ENCODE measurements at places on chromosomes 5 and 9. TPM values are rescaled to one million over a fixed set of nuclear protein-coding genes. Genes with fewer than 3 reads are reported as not detected.

Gene SARDH
- total RNA-seq, result 2.7 TPM

Gene LECT2
- not detected for total RNA-seq

Gene YIPF5
- 164 TPM for total RNA-seq

Gene FBP2
- total RNA-seq, result not detected

Gene TBC1D9B
- 58.8 TPM for total RNA-seq

Gene RNF183
- total RNA-seq, result not detected

Gene GMCL2
- not detected for total RNA-seq

Gene RANBP17
- 11.6 TPM for total RNA-seq

Gene IFNB1
- not detected for total RNA-seq

Gene PCDHA11
- 0.26 TPM for total RNA-seq

Gene UGT3A1
- not detected for total RNA-seq

Gene CDH9
- not detected for total RNA-seq

Gene BTNL8
- total RNA-seq, result not detected

Gene PRDM9
- not detected for total RNA-seq

Gene TAF11L5
- not detected for total RNA-seq

Gene IFNK
- total RNA-seq, result not detected

DNA sequence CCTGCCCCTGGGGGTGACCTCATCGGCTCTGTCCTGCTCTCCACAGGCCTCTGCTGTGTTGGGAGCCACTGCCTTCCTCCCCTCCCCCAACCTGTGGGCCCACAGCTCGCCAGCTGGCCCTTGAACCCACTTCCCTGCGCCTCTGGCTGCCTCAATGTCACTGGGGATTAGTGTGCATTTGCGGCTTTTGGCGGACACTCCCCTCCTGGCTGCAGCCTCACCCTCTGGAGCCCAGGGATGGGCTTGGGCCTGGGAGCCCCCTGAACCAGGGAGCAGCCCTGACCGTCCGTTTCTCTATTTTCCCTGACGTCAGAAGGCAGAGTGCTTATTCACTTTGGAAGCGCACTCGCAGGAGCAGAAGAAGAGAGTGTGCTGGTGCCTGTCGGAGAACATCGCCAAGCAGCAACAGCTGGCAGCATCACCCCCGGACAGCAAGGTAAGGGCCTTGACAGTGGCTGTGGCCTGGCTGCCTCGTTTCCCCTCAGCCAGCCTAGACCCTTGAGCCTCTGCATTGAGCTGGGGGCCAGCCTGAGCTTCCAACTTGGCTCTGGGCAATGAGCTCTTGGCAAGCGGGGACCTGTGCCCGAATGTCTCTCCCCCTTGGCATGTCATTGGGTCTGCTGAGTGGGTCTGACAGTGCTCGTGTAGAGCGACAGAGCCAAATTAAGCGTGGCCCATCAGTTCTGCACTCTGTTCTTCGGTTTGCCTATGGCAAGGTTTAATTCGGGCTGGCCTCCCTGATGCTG is 73.1 kb downstream of the RGS3 start:
- H3K36me3 ChIP-seq, result no peaks in the 10 kb centered on the region
- H3K4me1 ChIP-seq, result no peaks in the 10 kb centered on the region
- no peak overlapping the region for H3K27ac ChIP-seq
- no peaks in the 10 kb centered on the region for H3K27me3 ChIP-seq

GRCh38 chr5:33275391-33275790 is 165.4 kb upstream of the TARS1 start:
- no peak overlapping the region for H3K4me3 ChIP-seq
- no peaks in the 10 kb centered on the region for H3K36me3 ChIP-seq
- H3K27me3 ChIP-seq, result no peaks in the 10 kb centered on the region
- no peak overlapping the region for H3K27ac ChIP-seq

DNA sequence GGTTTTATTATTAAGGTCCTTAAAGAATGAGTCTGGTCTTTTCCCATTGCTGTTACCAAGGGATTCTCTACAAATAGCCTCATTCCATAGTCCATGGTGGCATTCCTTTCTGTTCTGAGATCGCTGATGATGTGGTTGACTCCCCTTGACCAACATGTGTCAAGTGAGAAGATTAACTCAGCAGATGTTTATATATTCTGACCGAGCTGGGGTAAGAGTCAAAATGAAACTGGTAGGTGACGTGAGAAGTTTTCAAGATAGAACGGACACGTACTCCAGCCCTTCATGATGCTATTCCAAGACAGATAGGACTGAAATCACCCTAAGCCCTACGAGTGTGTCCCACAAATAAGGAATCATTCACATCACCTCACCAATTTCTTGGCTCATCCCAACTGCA is 155.5 kb upstream of the WWC1 start:
- DNase-seq, result no peak
- H3K27me3 ChIP-seq, result no peaks in the 10 kb centered on the region
- H3K4me3 ChIP-seq, result no peak overlapping the region
- no peak overlapping the region for H3K27ac ChIP-seq
- no peaks in the 10 kb centered on the region for H3K4me1 ChIP-seq

GRCh38 chr9:121298689-121299466 is 30.9 kb downstream of the GSN start:
- peak; percentile 62 for DNase-seq
- H3K27me3 ChIP-seq, result no peaks in the 10 kb centered on the region
- peaks cover 62% of the 10 kb centered on the region for H3K4me1 ChIP-seq
- H3K4me3 ChIP-seq, result peak overlapping the region; percentile 58

DNA sequence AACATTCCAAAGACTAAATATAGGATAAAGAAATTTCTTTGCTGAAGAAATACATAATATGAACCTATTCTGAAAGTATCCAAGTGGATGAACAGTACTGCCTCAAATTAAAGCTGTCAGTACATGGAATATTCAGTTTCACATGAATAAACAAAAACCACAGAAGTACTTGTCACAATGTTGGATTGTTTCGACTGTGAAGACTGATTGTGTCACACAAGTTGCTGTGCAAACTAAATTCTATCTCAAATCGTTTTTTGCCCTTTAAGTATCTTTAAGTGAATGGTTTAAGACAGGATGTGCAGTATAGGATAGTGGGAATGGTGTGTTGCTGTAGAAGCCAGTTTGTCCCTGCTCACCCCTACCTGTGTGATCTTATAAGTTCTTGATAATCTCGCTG is 137.4 kb upstream of the OTULINL start:
- no peak for DNase-seq
- no peak overlapping the region for H3K4me3 ChIP-seq
- no peak overlapping the region for H3K27ac ChIP-seq
- no peaks in the 10 kb centered on the region for H3K27me3 ChIP-seq

- H3K36me3 ChIP-seq, result no peaks in the 10 kb centered on the region
- no peak for DNase-seq
- no peaks in the 10 kb centered on the region for H3K27me3 ChIP-seq
- no peak overlapping the region for H3K4me3 ChIP-seq
- H3K27ac ChIP-seq, result no peak overlapping the region
Observed at GRCh38 chr9:133248726-133249295, 26.2 kb downstream of the ABO start.

DNA sequence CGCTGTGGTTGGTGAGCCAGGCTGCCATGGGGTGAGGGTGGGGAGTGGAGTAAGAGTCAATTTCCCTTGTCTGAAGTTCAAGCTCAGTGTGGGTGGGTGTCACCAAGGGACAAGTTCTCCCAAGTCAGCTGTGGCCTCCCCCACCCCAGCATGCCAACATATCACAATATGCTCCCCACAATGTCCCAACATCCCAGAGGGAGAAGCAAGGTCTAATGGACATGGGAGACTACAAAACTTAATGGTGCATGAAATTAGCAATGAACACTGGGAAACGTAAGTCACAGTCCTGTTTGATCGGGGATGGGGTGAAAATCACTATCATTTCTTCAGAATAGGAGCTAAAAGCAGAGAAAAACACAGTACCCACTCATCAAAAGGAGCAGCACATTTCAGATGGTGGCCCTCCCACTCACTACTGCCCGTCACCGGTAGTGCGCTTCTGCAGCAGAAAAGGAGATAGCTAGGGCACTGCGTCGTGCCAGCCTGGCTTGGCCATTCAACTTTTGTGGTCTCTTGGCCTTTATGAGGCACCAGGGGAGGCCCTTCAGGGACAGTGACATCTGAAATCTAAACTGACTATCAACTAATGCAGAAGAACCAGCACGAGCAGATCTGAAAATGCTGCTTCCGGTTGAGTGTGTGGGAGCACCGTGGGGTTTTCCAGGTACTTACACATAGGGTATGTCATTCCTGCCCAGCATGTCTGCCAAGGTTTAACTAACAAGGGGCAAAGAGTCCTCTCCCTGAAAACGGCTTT is 20.5 kb upstream of the NDFIP1 start:
- H3K27me3 ChIP-seq, result no peaks in the 10 kb centered on the region
- H3K4me1 ChIP-seq, result no peaks in the 10 kb centered on the region
- no peak overlapping the region for H3K27ac ChIP-seq
- no peak overlapping the region for H3K4me3 ChIP-seq

- no peak for DNase-seq
- H3K4me3 ChIP-seq, result no peak overlapping the region
- H3K27me3 ChIP-seq, result no peaks in the 10 kb centered on the region
- H3K36me3 ChIP-seq, result no peaks in the 10 kb centered on the region
Observed at GRCh38 chr5:85893996-85894395, 723.7 kb upstream of the COX7C start.

GRCh38 chr5:79809743-79810142 is 120.1 kb downstream of the CMYA5 start:
- no peak for DNase-seq
- H3K36me3 ChIP-seq, result no peaks in the 10 kb centered on the region
- no peaks in the 10 kb centered on the region for H3K27me3 ChIP-seq
- H3K4me1 ChIP-seq, result no peaks in the 10 kb centered on the region
- no peak overlapping the region for H3K4me3 ChIP-seq
- no peak overlapping the region for H3K27ac ChIP-seq

- H3K27me3 ChIP-seq, result no peaks in the 10 kb centered on the region
- H3K4me3 ChIP-seq, result no peak overlapping the region
- no peak for DNase-seq
Observed at GRCh38 chr5:83972909-83973308, 252.3 kb upstream of the HAPLN1 start.

DNA sequence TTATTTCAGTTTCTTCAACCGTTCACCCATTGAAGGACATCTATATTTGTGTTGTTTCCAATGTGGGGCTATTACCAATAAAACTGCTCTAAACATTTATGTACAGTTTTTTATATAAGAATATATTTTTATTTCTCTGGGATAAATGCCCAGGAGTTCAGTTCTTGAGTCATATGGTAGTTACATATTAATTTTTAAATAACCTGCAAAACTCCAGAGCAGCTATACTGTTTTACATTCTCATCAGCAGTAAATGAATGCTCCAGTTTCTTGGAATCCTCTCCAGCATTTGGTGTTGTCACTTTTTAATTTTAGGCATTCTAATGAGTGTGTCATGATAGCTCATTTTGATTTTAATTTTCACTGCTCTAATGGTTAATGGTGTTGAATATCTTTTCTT is 36.2 kb downstream of the CDK7 start:
- DNase-seq, result no peak
- H3K27me3 ChIP-seq, result no peaks in the 10 kb centered on the region
- no peaks in the 10 kb centered on the region for H3K36me3 ChIP-seq
- no peak overlapping the region for H3K4me3 ChIP-seq

GRCh38 chr9:71515107-71515506 is 253.2 kb downstream of the CEMIP2 start:
- H3K27ac ChIP-seq, result no peak overlapping the region
- H3K27me3 ChIP-seq, result no peaks in the 10 kb centered on the region
- H3K4me3 ChIP-seq, result no peak overlapping the region
- H3K4me1 ChIP-seq, result no peaks in the 10 kb centered on the region
- no peaks in the 10 kb centered on the region for H3K36me3 ChIP-seq

GRCh38 chr5:171773106-171773505 is 12.5 kb upstream of the SMIM23 start:
- no peaks in the 10 kb centered on the region for H3K36me3 ChIP-seq
- H3K4me1 ChIP-seq, result no peaks in the 10 kb centered on the region
- DNase-seq, result no peak
- no peak overlapping the region for H3K4me3 ChIP-seq

- no peak overlapping the region for H3K4me3 ChIP-seq
- DNase-seq, result no peak
- H3K36me3 ChIP-seq, result no peaks in the 10 kb centered on the region
Observed at GRCh38 chr9:123482295-123482968, 126.4 kb downstream of the CRB2 start.

GRCh38 chr5:113240951-113241726 is 193.7 kb downstream of the TSSK1B start:
- H3K27ac ChIP-seq, result no peak overlapping the region
- no peaks in the 10 kb centered on the region for H3K36me3 ChIP-seq
- H3K4me3 ChIP-seq, result no peak overlapping the region
- H3K4me1 ChIP-seq, result no peaks in the 10 kb centered on the region
- no peaks in the 10 kb centered on the region for H3K27me3 ChIP-seq
- no peak for DNase-seq

- H3K4me1 ChIP-seq, result no peaks in the 10 kb centered on the region
- no peak for DNase-seq
- no peaks in the 10 kb centered on the region for H3K36me3 ChIP-seq
- no peak overlapping the region for H3K4me3 ChIP-seq
- no peak overlapping the region for H3K27ac ChIP-seq
Observed at GRCh38 chr9:11868795-11869194, 824.4 kb upstream of the TYRP1 start.

DNA sequence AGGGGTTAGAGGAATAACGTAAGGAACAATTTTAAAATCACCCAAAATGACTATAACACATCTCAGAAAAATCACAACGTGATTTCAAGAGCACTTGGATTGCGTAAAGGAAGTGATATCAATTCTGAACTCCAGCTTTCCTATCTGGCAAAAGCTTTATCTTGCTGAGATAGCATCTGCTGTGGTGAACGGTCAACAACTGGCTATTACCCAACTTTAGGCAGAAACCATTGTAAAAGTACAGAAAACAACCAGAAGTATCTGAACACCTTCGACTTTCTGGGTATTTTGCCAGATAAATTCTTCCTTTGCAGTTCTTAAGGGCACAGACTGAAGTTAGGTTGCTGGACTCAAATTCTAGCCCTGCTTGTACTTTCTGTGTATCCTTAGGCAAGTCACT is 9.2 kb downstream of the ABLIM3 start:
- no peaks in the 10 kb centered on the region for H3K36me3 ChIP-seq
- H3K4me3 ChIP-seq, result no peak overlapping the region
- H3K27ac ChIP-seq, result peak overlapping the region; percentile 52

DNA sequence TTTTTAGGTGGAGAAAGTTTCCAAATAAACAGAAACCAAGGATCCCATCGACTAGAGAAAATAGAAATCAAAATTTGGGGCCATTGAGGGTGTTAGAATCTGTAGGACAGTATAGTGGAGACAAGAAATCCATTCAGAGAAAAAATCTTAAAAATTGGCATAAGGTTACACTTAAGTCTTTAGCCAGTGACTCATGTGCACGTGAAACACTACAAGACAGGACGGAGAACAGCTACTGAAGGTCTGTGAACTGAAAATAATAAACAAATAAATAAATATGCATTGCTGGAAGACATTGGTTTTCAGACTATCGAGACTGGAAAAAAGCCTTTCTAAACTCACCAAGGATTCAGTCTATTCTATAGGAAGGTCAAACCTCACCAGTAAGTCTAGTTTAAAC is 1955.5 kb downstream of the MAT2B start:
- H3K36me3 ChIP-seq, result no peaks in the 10 kb centered on the region
- H3K4me3 ChIP-seq, result no peak overlapping the region
- no peak overlapping the region for H3K27ac ChIP-seq
- H3K27me3 ChIP-seq, result no peaks in the 10 kb centered on the region

- no peaks in the 10 kb centered on the region for H3K27me3 ChIP-seq
- no peak overlapping the region for H3K4me3 ChIP-seq
- H3K27ac ChIP-seq, result no peak overlapping the region
- peak; percentile 38 for DNase-seq
- no peaks in the 10 kb centered on the region for H3K4me1 ChIP-seq
Observed at GRCh38 chr5:41246376-41246775, 33.0 kb upstream of the C6 start.

Data from uterus (tissue), 4 donors.